ENCODE measurements at places on chromosomes 16 and 17.

DNA sequence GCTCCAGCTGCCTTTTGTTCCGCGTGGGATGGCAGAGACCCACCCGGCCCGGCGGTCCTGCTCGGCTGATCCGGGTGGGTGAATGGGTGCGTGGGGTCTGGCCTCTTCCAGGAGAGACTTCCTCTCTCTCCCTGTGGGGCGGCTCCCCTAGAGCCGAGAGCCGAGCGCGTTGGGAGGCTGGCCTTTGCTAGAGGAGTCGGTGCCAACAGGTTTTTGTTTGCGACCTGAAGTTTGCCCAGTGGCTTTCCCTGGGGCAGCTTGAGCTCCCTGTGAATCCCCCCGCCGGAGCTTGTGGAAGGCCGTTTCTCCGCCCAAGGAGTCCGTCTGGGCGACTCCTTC is 970 bp downstream of the EPN2 start:
- peak overlapping the region; percentile 85 for H3K4me3 ChIP-seq
- H3K27ac ChIP-seq = no peak overlapping the region
- H3K4me1 ChIP-seq = peaks cover 5% of the 10 kb centered on the region
- no peaks in the 10 kb centered on the region for H3K36me3 ChIP-seq

DNA sequence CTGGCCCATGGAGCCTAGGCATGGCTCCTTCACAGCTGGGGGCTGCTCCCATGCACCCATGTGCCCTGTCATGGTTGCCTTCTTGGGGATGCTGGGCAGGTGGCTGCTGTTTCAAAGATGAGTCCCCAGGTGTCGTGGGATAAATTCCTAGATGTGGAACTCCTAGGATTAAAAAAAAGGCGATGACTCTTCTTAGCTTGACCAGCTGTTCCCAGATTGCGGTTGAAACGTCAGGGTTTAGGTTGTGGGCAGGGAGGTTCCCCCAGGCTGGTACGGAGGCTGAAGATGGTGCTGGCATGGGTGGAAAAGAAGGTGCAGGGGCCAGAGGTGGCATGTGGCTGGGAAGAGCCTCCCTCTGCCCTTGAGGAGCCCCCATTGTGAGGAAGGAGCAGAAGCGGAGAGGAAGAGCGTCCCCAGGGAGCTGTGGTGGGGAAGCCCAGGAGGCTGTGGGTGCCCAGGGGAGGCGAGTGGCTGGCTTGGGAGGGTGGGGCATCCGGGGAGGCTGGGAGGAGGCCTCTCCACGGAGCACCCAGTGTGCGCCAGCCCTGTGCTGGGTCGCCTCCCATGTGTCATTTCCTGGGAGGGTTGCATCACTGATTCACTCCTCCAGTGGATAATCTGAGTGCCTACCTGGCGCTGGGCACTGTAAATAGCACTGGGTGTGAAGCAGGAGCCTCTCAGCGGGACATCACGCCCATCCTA is 7.5 kb upstream of the KCNJ12 start:
- peaks cover 13% of the 10 kb centered on the region for H3K4me1 ChIP-seq
- peaks cover 8% of the 10 kb centered on the region for H3K27me3 ChIP-seq
- no peak for DNase-seq
- H3K27ac ChIP-seq = no peak overlapping the region
- H3K36me3 ChIP-seq = no peaks in the 10 kb centered on the region

- H3K27ac ChIP-seq = no peak overlapping the region
- H3K4me1 ChIP-seq = no peaks in the 10 kb centered on the region
- H3K4me3 ChIP-seq = no peak overlapping the region
- DNase-seq = no peak
Measured at GRCh38 chr17:74344658-74345057, 17.0 kb downstream of the BTBD17 start.

DNA sequence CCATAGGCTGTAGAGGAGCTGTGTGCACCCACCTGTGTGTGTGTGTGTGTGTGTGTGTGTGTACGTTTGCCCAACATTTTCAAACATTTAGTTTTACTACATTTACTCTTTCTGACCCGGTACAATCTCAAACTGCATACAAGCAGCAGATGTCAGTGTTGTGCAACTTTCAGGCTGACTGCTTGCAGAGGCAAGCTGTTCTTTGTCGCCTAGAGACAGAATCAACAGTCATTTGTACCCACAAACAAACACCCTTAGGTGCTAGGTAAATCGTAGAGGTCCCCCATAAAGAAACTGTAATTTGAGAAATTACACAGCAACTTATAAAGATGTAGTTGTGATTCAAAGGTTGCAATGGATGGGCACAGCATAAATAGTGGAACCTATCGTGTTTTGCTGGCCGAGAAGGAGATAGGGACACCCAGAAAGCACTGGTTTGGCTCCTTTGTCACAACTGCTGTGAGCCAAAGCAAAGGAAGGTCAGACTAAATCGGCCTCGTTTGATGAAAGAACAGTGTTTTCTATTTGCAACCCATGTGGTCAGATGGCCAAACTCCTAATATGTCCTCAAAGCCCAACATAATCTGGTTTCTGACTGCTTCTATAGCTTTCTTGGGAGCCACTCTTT is 478.4 kb downstream of the TOX3 start:
- DNase-seq = no peak
- no peak overlapping the region for H3K27ac ChIP-seq
- no peak overlapping the region for H3K4me3 ChIP-seq
- H3K36me3 ChIP-seq = peaks cover 3% of the 10 kb centered on the region
- H3K4me1 ChIP-seq = no peaks in the 10 kb centered on the region

DNA sequence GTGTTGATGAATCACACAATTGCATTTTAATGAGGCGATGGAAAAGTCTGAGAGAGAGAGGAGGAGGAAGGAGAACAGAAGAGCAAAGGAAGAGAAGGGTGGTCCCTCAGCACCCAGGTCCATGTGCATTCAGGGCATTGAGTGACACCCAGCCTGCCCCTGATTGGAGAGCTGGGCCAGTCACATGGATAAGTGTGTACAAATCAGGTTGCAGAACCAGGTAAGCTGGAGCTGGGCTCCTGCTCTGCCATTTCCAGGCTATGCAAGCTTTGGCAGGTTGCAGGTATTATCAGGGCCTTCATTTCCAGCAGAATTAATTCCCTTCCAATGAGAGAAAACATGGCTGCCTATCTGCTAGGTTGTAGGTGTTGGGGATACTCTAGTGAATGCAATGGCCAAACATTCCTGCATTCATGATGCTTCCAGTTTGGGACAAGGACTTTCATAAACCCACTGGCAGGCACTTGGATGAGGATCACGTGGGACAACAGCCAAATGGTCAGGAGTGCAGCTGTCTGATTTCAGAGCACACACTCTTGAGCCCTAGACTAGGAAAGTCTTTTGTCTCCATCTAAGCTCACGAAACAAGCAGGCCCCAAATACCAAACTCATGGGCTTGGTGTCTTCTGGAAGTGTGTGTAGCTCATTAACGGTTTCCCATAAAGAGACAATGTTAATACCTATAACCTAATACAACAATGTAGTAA is 577.9 kb upstream of the CDH5 start:
- H3K27me3 ChIP-seq = peaks cover 3% of the 10 kb centered on the region
- DNase-seq = no peak
- no peaks in the 10 kb centered on the region for H3K36me3 ChIP-seq

DNA sequence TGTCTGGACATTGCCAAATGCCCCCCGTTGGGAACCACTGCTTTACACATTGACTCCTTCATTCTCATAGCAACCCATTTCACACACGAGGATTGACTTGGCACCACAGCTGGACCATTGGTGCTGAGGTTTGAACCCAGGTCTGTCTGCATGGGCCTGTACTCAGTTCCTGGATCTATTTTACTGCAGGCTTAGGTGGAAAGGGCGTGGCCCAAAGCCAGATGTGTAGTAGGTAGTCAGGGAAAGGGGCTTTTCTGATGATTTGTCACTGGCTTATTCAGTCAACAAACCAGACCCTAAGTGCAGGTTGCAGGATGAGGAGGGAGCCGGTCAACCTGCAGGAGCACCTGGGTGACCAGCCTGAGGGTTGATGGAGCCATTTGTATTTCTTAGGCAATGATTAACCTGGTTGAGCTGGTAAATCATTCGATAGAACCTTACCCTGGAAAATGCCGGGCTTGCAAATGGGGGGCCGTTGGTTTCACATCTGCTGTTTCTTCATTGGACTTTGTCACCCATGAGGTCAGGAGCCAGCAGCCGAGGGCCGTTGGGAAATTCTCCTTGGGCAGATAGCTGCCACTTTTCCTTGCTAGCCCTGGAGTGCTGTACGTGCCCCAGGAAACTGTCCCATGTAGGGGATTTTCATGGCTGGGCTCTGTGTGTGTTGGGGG is 104.4 kb downstream of the CMIP start:
- H3K4me1 ChIP-seq = peaks cover 78% of the 10 kb centered on the region
- peak overlapping the region; percentile 22 for H3K27ac ChIP-seq
- peaks cover 13% of the 10 kb centered on the region for H3K27me3 ChIP-seq

DNA sequence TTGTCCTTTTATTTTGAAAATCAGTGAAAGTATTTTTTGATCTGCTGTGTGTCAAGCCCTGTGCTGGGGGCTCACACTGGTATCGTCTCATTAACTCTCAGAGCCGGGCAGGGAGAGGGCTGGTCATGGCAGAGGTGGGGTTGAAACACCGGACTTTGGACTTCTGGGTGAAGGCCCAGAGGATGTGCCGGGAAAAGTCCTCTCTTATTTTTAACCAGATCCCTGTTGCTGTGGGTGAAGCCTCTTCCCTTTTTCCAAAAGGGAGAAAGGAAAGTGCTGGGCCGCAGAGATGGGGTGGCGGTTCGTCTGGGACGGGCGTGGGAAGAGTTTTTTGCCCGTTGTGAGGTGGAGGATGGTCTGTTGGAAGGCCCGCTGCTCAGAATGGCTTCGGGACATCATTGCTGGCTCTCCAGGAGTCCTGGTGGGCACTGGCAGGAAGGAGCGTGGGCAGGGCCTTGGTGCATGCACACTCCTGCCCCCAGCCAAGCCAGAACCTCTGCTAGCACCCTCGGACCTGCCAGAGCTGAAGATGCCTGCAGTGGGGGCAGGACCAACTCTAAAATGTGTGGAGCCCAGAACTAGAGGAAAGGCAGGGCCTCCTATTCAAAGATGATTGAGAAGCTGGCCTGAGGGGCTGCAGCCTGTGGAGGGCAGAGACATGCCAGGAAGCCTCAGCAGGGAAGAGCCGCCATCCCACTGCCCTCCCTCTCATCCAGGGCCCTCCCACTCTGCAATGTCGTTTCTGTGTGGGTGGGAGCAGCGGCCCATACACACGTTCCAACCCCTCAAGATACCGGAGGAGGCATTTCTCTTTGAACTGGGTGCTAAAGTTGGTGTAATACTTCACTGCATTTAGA is 213.2 kb downstream of the CCDC182 start:
- no peaks in the 10 kb centered on the region for H3K36me3 ChIP-seq
- peaks cover 4% of the 10 kb centered on the region for H3K27me3 ChIP-seq
- DNase-seq = no peak
- H3K4me1 ChIP-seq = peaks cover 19% of the 10 kb centered on the region
- H3K27ac ChIP-seq = no peak overlapping the region

GRCh38 chr16:67967958-67968399 is 458 bp downstream of the SLC12A4 start:
- peak overlapping the region; percentile 91 for H3K27ac ChIP-seq
- peak; percentile 8 for DNase-seq
- H3K4me3 ChIP-seq = peak overlapping the region; percentile 96
- no peaks in the 10 kb centered on the region for H3K36me3 ChIP-seq

GRCh38 chr16:11319529-11320146 is 25.6 kb upstream of the RMI2 start:
- H3K27ac ChIP-seq = no peak overlapping the region
- no peaks in the 10 kb centered on the region for H3K36me3 ChIP-seq
- peaks cover 7% of the 10 kb centered on the region for H3K27me3 ChIP-seq
- DNase-seq = no peak

DNA sequence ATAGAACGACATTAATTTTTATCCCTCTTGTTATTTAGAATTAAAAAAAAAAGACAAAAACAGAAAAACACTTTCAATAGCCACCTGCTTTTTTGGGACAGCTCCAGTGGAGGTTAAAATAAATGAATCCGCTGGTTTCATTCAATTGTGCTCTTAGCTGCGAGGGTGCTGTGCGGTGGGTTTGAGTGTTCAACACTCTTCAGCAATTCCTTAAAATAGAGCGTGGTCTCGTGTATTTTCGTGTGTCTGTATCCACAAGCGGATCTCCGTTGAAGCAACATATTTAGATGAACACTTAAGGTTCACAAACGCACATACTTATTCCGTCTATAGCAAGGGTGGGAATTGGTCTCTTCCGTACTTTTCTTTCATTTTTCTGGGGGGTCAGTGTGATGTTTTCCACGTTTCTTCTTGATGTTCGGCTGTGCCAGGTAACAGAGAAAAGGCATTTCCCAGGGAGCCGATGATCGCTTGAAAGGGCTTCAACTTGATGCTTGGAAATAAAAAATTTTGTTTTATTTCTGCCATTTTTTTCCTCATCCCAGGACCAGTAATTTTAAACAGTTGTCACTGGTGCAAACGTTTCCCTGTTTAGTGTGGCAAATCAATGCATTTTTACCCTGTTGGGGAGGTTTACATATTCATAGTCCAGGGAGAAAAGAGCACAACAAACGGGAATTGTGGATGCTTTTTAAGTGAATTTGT is 297.9 kb downstream of the IRF8 start:
- no peaks in the 10 kb centered on the region for H3K36me3 ChIP-seq
- H3K27me3 ChIP-seq = peaks cover 7% of the 10 kb centered on the region
- H3K4me3 ChIP-seq = no peak overlapping the region
- H3K4me1 ChIP-seq = no peaks in the 10 kb centered on the region
- DNase-seq = no peak
- H3K27ac ChIP-seq = no peak overlapping the region

DNA sequence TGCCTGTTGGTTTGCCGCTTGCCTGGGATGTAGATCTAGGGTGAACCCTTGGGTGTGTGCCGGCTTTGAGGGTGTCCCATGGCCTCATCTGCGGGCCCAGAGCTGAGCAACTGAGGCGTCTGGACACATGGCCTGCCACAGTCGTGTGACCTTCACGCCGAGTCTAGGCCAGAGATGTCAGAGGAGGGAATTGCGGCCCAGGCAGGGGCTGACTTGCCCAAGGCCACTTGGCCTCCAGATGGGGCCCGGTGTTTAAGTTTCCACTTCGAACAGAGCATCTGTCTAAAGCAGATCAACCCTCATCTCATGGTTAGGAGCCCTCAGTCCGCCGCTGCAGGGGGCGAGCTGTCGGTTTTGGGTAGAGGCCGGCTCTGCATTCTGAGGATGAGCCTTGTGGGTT is 28.0 kb upstream of the FOXK2 start:
- peaks cover 14% of the 10 kb centered on the region for H3K36me3 ChIP-seq
- H3K27me3 ChIP-seq = peaks cover 11% of the 10 kb centered on the region
- no peak for DNase-seq

DNA sequence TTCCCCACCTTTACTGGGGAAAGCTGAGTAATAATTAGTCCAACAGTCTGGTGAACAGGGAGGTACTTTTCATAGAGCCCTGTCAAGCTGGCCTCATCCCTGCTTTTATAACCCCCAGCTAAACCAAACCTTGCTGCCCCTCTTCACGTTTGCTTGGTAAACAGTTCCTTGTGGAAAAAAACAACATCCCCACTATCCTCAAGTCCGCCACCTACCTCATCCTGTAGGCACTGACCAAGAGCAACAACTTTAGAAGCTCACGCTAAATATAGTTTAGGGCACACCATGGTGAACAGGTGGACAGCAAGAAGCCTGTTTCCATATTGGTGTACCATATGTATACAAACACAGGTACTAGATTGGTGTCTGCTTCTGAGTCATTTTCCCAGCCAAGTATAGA is 16.5 kb downstream of the NFE2L1 start:
- DNase-seq = no peak
- peaks cover 3% of the 10 kb centered on the region for H3K36me3 ChIP-seq
- no peak overlapping the region for H3K27ac ChIP-seq
- no peaks in the 10 kb centered on the region for H3K4me1 ChIP-seq
- H3K4me3 ChIP-seq = no peak overlapping the region

All from immature natural killer cell (primary cell).